ENCODE measurements at places on chromosomes 2 and 18.

- no peak for DNase-seq
Observed at GRCh38 chr2:210681491-210681890, 125.1 kb downstream of the CPS1 start.

DNA sequence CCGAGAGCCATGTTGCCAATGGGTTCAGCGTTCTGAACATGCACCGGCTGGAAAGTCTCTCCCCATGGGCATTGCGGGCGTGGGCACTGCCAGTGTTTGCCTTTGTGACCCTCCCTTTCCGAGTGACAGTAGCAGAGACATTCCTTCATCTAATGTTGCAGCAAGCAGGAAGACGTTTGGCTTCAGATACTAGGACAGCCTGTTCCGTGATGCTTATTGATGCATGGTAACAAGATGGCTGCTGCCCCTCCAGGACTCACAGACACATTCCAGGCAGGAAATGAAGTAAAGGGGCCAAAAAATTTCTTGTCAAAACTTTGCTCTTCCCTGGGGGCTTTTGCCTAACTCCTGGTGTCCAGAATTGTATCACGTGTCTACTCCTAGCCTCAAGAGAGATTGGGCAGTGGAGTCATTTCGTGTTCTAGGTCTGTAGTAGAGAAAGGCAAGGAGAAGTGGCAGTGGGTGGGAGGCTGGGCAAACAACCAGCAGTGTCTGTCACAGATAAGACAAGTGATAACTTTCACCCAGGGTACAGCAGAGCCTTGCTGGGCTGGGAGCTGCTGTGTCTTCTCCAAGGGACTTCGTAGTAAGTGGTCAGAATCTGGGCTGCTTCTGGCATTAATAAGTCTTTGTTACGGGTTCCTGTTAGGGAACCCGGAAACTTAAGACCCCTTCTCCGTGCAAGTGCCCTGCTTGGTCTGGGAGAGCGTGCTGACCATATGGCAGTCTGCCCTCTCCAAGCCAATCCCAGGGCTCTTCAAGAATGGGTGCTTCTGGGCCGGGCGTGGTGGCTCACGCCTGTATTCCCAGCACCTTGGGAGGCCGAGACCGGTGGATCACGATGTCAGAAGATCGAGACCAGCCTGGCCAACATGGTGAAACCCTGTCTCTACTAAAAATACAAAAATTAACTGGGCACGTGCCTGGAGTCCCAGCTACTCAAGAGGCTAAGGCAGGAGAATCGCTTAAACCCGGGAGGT is 93.5 kb downstream of the TFCP2L1 start:
- DNase-seq: no peak

GRCh38 chr2:64374686-64375085 is 79.3 kb upstream of the LGALSL start:
- no peak for DNase-seq

DNA sequence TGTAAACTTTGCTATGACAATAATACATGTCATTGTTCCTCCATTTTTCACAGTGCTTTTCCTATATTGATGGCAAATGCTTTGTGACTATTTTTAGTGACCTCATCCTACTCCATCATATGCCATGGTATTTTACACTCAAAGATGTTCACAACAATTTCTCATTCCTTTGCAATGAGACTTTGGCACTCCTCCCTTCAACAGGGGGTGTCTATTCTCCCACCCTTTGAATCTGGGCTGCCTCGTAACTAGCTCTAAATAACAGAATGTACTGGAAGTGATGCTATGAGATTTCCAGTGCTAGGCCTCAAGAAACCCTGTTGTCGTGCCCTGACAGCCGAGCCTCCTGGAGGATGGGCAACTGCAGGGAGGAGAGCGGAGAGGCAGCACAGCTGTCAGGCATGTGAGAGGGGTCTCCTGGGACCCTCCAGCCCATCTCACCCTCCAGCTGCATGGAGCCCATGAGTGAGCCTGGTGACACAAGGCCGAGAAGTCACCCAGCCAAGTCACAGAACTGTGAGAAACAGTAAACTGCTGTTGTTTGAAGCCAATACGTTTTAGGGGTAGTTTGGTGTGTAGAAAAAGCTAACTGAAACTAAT is 103.1 kb upstream of the APCDD1 start:
- no peak for DNase-seq

DNA sequence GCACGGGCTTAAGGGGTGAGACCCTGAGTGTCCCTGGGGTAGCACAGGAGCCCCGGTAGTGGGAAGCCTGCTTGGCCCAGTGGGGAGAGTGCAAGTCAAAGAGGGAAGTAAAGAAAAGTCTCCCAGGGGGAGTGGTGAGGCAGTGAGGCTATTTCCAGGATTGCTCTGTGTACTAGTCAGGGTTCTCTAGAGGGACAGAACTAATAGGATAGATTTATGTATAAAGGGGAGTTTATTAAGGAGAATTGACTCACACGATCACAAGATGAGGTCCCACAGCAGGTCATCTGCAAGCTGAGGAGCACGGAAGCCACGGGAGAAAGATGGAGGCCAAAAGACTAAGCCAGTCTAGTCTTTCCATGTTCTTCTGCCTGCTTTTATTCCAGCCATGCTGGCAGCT is 45.5 kb downstream of the CMPK2 start:
- no peak for DNase-seq
